ENCODE measurements at places on chromosomes 16 and 17.

DNA sequence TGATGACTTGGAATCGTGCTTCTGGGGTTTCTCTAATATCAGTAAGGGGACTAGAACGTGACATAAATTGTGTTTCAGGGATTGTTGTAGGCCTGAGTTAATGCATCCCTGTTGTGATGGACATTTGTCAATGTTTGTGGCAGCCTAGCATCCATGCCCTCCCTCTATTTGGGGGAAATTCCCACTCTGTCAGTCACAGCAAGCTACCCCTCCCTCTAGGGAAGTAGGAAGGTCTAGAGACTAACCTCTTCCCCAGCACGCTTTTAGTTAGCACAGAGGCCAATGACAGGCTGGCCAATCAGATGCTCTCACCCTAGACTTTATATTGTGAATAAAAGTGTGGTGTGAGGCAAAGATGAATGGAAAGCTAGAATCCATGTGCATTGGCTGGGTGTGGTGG, 32.4 kb upstream of the NF1 start:
- DNase-seq = no peak

- no peak for DNase-seq
Observed at GRCh38 chr16:1097800-1098199, 1.8 kb upstream of the C1QTNF8 start.

DNA sequence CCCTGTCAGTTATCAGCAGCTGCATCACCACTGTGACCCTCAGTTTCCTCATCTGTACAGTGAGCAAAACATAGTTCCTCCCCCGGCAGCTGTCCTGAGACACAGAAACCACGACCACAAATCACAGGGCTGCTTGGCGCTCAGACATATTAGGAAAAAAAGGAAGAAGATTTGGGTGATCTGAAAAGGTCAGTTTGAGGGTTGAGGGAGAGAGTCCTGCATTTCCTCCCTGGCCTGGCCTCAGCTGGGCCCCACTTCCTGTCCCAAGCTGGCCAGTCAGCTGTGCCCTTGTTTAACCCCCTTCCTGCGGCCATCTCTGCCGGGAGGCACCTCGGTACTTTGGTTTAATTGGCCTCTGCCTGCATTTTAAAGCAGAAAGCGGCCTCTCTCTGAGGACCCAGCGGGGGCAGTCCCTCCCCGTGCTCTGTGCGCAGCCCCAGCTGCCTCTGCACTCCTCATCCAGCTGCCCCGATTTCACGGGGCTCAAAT, 24.0 kb upstream of the CIBAR2 start:
- DNase-seq = no peak

DNA sequence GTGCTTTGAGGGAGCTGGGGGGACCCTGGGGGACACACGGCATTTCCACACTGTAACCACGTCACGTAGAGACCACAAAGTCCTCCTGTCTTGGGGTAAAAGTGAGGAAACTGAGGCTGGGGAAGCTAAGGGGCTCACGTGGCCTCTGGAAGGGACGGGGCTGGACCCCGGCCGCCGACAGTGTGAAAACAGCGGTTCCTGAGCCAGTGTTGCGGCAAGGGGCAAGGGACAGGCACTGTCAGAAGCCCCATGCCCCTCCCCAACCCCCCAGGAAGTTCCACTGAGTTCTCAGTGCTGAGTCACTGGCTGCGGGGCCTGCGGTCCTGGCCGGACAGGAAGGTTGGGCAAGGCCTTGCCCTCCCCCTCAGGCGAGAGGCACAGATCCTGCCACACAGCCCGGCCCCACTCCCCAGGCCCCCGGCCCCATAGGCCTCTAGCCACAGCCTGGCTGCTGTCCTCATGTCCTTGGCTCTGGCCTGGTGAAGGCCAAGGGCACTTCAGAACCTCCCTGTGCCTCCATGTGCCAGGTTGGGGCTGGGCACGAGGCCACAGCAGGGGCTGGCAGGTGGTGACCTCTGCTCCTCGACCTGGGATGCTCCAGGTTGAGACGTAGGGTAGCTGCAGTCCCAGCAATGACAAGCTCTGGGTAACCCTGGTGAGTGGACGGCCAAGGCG, 5.0 kb upstream of the CCDC57 start:
- DNase-seq = no peak

- DNase-seq = no peak
Observed at GRCh38 chr17:19390951-19391350, 4.0 kb upstream of the MFAP4 start.

GRCh38 chr16:77788181-77789084, at the start of gene VAT1L:
TSS of gene VAT1L (plus strand) at chr16:77788564. CDS start at chr16:77788683, 119 bp downstream.
- no peak for DNase-seq

DNA sequence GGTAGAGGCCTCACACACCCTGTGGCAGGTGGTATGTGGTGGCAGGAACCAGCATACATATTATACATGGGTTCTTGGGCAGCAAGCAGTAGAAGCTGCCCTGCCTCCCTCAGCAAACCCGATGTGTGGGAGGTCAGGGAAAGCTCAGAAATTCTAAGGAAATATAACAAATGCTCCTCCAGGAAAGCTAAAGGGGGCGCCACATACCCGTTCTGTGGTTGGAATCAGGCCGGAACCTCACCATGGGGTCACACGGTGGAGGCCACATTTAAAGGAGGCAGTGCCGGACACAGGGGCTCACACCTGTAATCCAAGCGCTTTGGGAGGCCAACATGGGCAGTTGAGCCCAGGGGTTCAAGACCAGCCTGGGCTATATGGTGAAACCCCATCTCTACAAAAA, 12.4 kb upstream of the KATNB1 start:
- DNase-seq = no peak

DNA sequence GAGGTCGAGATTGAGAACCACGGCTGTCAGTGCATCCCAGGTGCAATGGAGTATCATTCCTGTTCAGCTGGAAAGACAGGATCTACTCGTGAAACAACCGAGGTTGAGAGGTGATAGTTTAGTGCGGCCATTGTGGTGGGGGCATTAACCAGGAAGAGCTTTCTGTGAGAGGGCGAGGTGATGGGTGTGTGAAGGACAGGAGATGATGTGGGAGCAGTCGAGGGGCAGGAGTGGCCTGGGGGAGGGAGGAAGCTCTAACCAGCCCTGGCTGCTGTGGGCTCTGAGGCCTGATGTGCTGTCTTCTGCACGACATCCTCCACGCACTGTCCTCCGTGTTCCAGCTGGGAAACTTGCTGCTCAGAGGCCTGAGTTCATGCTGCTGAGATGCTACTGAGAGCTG, 22.0 kb downstream of the GOSR2 start:
- DNase-seq = no peak

GRCh38 chr17:63262751-63263476, 183.2 kb downstream of the CYB561 start:
- DNase-seq = no peak

DNA sequence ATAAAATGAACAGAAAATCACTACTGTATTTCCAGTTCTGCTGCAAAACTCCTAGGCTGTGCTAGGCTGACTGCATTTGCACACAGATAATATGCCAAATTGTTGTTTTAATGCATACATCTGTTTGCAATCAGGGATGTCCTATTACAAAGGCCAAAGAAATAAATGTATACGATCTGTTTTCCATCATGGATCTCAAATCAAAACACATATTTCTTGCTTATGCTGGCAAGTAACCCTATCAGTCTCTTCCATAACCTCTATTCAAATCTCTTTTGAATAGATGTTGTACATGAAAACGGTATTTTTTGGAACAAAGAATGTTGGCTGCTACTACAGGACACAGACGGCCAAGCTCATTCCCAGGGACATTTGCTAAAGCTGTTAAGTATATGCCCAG, 56.6 kb downstream of the DUSP14 start:
- DNase-seq = no peak

- no peak for DNase-seq
Observed at GRCh38 chr17:4768298-4768697, 3.4 kb upstream of the TM4SF5 start.

- no peak for DNase-seq
Observed at GRCh38 chr17:7867881-7868329, 10.1 kb downstream of the CYB5D1 start.

GRCh38 chr17:31134576-31134975, 39.8 kb downstream of the NF1 start:
- no peak for DNase-seq

DNA sequence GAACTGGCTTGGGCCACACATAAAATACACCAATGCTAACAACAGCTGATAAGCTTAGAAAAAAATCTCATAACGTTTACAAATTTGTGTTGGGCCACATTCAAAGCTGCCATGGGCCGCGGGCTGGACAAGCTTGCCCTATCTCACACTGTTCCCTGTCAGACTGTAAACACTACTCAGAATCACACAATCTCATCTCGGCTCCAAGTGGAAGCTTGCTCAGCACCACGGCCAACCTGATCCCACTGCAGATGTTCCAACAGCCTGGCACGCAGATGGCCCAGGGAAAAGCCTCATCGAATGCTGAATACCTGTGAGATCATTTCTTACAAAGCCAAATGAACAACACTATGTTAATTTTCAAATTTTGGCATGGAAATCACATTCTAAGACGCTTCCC, 125.8 kb downstream of the ANKRD11 start:
- DNase-seq = no peak

GRCh38 chr17:37174205-37174604, 201.6 kb upstream of the C17orf78 start:
- no peak for DNase-seq

DNA sequence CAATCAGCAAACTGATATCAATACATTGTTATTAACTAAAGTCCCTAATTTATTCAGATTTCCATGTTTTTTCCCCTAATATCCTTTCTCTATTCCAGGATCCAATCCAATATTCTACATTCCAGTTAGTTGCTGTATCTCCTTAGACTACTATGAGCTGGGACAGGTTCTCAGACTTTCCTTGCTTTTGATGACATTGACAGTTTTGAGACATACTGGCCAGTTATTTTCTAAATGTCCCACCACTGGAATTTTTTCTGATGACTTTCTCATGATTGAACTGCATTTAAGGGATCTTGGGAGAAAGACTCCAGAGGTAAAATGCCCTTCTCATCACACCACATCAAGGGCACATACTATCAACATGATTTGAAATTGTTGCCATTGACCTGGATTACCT, 177.1 kb upstream of the MAF start:
- DNase-seq = no peak

DNA sequence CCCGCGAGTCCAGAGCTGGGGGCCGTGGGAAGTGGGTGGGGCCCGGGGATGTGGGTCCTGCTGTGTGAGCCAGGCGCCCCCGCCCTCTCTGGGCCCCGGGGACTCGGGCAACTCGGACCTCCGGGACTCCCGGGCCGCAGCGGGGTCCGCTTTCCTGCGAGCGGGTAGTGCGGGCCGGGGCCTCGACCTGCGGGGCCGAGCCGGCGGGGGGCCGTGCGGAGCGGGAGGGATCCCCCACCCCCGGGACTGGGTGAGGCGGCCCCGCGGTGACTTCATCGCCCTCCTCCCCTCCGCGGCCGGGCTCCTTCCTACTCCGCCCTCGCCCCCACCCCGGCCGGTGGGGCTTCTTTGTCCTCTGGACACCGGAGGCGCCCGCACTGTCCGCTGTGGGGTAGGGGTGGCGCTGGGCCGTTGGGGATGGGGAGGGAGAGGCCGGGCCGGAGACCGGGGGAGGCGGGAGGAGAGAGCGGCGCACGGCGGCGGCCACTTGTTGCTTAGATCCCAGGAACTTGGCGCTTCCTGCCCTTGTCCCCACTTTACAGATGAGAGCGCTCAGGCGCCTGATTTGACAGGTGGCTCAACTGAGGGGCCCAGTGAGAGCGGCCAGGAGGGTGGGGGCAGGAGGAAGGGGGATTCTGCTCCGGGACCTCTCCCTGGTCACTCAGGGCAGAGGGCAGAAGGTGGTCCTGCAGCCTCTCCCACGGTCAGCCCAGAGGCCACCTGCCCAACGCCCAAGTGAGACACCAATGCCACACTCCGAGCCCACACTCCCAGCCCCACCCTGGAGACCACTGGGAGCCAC, 874 bp downstream of the CMTM3 start:
- DNase-seq = no peak

GRCh38 chr17:44557651-44558285, 484 bp downstream of the FZD2 start:
- DNase-seq = no peak

GRCh38 chr16:27551036-27551435, 1.1 kb downstream of the KATNIP start:
- no peak for DNase-seq

Data from liver (tissue), 10 donors.